ENCODE measurements at places on chromosomes 7 and 10.

GRCh38 chr7:27547401-27547800 is 115.3 kb downstream of the HIBADH start:
- peak; percentile 86 for DNase-seq

DNA sequence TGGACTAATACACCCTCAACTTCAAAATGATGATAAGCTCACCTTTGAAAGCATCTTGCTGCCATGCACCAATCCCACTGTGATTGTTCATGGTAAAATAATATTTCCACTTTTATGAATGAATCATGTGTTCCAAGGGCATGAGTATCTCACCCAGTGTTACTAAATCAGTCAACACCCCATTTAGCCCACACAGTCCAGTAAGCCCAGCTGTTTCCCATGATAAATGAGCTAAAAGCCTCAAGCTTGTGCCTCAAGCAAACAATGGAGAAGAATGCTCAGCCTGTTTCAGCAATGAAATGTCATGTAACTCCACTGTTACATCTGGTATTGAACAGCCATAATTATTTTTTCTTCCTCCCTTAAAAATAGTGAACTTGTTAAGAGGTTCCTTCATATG is 442.5 kb downstream of the XPNPEP1 start:
- peak; percentile 2 for DNase-seq

DNA sequence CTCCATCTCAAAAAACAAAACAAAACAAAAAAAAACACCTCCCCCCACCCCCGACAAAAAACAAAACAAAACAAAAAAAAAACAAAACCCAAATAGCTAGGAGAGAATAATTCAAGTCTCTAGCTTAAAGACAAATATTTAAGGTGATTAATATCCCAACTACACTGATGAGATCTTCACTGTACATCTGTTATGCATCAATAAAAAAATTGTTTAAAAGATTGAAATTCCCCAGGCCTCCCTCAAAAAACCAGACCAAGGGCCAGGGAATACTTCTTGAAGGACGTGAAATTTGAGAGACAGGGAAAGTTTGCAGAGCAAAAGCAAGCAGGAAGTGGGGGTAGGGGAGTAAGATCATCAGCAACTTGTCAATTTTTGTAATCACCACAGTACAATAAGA is 232.6 kb downstream of the REEP3 start:
- peak; percentile 69 for DNase-seq

- peak; percentile 10 for DNase-seq
Measured at GRCh38 chr7:136869991-136870865, 1.8 kb downstream of the CHRM2 start.

- DNase-seq = no peak
Measured at GRCh38 chr7:94832051-94832450, 75.3 kb upstream of the PPP1R9A start.
